ENCODE measurements at places on chromosomes 6 and 20.
A peak's percentile ranks its signal among the peaks of the same experiment; 100 is the strongest.

- DNase-seq, result no peak
Measured at GRCh38 chr20:3358676-3359340, 48.7 kb downstream of the DNAAF9 start.

GRCh38 chr6:109963598-109964170, 14.4 kb upstream of the GPR6 start:
- DNase-seq, result no peak

- peak; percentile 77 for DNase-seq
Measured at GRCh38 chr6:108557494-108558371, 3.0 kb upstream of the FOXO3 start.

DNA sequence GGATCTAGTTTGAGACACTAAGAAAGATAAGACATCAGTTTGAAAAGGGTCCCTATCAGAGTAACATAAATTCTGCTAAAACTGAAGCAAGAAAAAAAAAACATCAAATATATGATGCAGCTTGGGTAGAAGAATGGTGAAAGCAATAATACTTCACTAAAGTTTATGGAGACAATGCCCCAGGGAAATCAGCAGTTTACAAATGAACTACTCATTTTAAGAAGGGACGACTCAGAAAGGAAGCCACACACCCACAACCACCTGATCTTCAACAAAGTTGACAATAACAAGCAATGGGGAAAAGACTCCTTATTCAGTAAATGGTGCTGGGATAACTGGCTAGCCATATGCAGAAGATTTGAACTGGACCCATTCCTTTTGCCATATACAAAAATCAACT, 143.5 kb downstream of the TPBG start:
- no peak for DNase-seq

DNA sequence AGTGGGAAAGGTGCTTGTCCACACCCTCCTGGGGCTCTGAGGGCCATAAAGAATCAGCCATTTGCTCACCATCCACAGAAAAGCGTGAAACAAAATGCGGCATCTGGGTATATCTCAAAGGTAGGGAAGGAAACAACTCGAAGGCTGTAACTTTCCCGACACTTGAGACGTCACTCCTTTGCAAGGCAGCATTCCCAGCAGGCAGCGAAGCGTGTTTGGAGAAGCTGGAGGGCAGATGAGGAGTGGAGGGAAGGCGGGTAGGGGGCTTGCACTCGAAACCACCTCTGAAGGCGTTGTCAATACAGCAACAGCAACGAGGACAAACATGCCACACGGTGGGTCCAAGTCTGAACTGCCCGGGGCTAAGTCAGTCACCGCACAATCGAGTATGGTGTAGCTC, 98.4 kb downstream of the FOXC1 start:
- DNase-seq, result no peak

GRCh38 chr20:23165307-23165750, 79.2 kb upstream of the CD93 start:
- DNase-seq, result no peak

GRCh38 chr20:48414786-48415185, 413.0 kb downstream of the PREX1 start:
- no peak for DNase-seq

GRCh38 chr20:58449681-58450221, 60.7 kb downstream of the VAPB start:
- no peak for DNase-seq
